HT1080 (cell line): ENCODE measurements at places on chromosomes 11 and 22.

- DNase-seq = no peak
These were observed 193.3 kb downstream of the CEP164 start for GRCh38 chr11:117520966-117521365.

DNA sequence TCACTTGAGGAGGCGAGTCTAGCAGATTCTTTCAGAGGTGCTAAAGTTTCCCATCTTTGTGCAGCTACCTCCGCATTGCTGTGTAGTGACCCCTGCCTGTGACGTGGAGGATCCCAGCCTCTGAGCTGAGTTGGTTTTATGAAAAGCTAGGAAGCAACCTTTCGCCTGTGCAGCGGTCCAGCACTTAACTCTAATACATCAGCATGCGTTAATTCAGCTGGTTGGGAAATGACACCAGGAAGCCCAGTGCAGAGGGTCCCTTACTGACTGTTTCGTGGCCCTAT lies 8.9 kb upstream of the SAMM50 start:
- no peak for DNase-seq

- no peak for DNase-seq
These were observed 29.7 kb downstream of the ALX4 start for GRCh38 chr11:44280257-44280656.

- DNase-seq = no peak
These were observed 42.3 kb downstream of the IGF2 start for GRCh38 chr11:2096919-2097301.

DNA sequence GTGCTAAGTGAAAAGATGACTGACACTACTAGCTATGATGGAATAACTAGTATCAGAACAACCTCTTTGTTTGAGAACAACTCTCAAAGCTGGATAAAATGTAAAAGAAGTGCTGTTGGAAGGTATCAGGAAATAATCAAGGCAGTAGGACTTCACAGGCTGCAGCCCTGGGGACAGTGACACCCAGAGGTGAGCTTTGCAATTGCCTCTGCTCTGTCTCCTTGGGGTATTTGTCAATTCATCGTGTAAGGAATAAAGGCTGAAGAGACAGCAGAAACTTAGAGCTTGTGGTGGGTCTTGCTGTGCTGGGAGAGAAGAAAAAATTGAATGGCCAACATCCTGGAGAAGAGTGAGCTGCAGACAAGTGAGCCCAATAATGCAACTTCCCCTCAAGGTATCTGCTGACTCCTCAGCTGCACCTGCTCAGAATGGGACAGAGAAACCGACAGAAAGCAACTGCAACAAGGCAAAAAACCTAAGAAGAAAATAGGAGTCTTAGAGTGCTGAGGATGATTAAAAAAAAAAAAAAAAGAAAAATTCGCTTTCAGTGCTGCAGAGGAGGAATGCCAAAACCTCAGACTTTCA lies 141.1 kb downstream of the RCN1 start:
- peak; percentile 48 for DNase-seq

DNA sequence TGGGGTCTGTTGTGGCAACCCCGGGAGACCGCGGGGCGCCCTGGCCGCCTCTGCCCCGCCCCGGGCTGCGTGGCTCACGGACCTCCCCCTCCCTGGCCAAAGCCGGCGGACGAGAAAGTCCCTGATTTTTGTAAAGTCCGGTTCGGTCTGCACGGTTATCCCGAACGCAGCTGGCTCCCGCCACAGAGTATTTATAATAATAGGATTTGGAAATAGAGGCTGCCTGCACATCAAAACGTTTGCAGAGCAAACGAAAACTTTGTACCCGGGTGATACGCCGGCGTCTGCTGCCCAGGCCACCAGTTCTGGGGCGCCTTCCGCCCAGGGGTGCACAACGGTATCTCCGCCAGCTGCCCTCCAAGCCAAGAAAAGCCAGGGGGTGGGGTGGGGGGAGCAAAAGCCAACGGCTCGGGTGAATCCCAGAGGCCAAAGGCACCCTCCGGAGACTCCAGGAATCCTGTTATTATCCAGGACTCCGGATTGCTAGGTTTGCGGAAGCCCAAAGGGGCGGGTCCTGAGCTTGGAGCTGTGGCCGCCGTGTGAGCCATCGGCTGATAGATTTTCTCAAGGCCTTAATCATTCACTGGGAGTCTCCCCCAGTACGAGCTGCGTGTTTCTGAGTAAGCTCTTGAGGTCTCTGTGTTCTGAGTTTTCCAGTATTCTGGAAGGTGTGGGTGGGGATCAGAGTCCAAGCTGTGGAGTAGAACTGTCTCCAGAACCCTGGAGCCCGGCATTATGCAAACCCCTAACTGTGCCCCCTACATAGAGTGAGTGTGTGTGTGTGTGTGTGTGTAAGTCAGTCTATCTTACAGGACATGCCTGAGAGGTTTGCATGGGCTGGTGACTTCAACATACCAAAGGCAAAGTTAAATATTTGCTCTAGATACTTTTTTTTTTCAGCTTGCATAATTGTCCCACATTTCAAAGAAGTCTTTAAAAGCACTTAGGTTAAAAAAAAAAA lies 673 bp upstream of the SHANK2 start:
- no peak for DNase-seq
